ENCODE measurements at places on chromosomes 16 and 17.
A peak's percentile ranks its signal among the peaks of the same experiment; 100 is the strongest.

- DNase-seq: no peak
These were observed 91.7 kb downstream of the RPGRIP1L start for GRCh38 chr16:53612003-53612402.

GRCh38 chr17:29140051-29140621 is 40.1 kb downstream of the MYO18A start:
- DNase-seq: peak; percentile 67

GRCh38 chr17:59124665-59125064 is 18.0 kb upstream of the TRIM37 start:
- DNase-seq: no peak

- no peak for DNase-seq
These were observed 58.4 kb downstream of the ELAC2 start for GRCh38 chr17:12959441-12959840.

- DNase-seq: no peak
These were observed 845 bp downstream of the STH start for GRCh38 chr17:45999900-46000290.

DNA sequence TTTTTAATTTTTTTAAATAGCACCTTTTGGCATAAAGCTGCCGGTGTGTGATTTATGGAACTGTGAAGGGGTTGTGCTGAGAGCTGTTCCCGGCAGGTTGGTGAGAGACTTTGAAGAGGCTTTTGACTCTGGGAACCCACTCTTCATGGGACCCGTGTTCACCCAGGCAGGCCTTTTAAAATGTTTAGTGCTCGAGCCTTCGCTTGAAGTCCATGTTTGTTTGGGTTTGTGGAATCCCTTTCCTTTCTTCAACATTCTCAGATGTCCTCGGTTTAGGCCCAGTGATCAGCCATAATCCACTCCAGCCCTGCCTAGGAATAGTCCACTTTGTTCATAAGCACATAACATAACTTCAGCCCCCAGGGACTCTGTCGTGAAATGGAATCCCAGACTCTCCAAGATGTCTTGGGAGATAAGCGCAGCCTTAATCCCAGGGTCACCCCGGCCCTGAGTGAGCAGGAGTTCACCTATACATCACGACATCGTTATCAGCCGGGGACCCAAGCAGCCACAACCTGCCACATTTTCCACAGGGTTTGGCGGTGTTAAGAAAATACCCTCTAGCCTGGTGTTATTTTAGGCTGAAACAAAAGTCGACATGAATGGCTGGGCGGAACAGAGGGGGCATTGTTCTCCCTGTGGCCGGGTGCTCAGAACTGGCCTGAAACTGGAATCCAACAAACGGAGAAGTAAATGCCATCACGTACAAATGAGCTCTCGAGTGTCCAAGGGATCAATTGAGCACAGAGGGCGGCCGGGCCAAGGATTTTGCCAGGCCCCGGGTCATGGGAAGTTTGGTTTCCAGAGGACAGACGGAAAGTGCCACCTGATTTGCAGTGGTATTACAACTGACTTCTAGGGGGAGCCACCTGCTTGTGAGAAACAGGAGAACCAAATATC is 145.7 kb upstream of the IRX3 start:
- no peak for DNase-seq

- no peak for DNase-seq
These were observed 114.9 kb downstream of the IRF8 start for GRCh38 chr16:86013867-86014266.

Data from effector memory CD8-positive, alpha-beta T cell (primary cell).